T47D (cell line): ENCODE measurements at places on chromosomes 5 and 9.
A peak's percentile ranks its signal among the peaks of the same experiment; 100 is the strongest.

- DNase-seq = no peak
Measured at GRCh38 chr5:68891718-68892117, 202.1 kb upstream of the SLC30A5 start.

DNA sequence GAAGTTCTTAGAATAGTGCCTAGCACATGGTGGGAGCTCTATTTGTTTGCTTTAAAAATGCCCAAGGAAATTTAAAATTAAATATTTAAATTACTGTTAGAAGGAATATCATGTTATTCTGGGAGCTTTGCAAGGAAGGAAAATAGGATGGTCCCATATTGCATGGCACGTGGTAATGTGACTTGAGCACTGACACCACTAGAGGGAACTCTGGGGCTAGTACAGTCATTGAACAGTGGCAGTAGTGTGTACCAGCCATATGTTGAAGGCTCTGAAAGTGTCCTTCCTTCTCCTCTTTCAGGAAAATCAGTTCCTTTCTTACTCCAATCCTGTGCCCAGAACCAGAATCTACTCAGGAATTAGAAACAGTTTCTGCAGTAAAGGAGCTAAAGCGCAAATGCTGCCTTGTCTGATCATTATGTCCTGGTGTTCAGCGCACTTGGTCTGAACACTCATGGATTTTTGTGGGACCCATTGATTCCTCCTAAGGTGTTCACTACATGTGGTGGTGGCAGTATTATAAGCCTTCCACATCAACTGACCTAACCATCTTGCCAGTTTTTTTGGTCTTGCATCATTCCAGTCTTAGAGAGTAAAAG is 54.1 kb downstream of the GDA start:
- peak; percentile 64 for DNase-seq

GRCh38 chr5:94784536-94785505 is 166.4 kb downstream of the SLF1 start:
- DNase-seq = peak; percentile 19

DNA sequence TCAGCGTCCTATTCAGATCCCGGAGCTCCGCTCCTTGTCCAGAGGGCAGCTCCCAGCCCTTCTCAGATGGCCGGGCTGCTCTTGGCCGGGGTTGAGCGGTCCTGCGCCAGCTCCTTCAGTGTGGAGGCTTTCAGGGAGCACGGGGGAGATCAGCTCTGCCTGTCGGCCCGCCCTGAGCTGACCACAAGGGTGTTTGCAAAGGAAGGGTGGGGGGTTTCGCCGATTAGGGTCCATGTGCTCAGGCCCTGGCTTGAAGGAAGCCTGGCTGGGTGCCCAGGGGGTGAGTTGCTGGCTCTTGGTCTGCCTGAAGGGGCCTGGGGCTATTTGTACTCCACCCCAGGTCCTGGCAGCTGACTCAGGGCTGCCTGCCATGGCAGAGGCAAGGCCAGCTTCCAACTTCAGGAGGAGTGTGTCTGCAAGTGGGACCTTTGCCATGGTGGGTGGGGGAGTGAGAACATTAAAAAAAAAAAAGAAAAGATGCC is 250.1 kb upstream of the KLF4 start:
- no peak for DNase-seq

GRCh38 chr5:68304421-68305052 is 89.0 kb downstream of the PIK3R1 start:
- no peak for DNase-seq

- no peak for DNase-seq
Measured at GRCh38 chr5:160520609-160521391, 99.1 kb downstream of the PTTG1 start.

GRCh38 chr9:74041588-74041987 is 455.5 kb upstream of the RORB start:
- DNase-seq = no peak

DNA sequence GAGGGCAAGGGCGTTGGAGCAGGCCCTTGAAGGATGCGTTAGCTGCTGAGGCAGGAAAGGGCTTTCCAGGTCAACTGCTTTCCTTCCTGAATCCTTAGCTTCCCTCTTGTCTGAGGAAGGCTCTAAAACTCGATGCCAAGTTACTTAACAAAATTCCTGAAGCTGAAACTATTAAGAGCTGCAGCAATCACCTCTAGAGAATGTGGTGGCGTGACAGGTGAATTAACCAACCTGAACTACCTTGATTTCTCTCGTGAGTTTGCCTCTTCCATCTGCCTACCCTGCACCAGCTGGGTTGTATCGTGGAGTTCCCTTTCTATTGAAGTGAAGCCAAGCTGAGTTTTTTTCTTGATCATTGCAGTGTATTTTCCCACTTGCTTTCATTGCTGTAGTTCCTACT is 96.1 kb downstream of the PDE8B start:
- no peak for DNase-seq

GRCh38 chr5:67289763-67290521 is 93.3 kb upstream of the CD180 start:
- DNase-seq = no peak

DNA sequence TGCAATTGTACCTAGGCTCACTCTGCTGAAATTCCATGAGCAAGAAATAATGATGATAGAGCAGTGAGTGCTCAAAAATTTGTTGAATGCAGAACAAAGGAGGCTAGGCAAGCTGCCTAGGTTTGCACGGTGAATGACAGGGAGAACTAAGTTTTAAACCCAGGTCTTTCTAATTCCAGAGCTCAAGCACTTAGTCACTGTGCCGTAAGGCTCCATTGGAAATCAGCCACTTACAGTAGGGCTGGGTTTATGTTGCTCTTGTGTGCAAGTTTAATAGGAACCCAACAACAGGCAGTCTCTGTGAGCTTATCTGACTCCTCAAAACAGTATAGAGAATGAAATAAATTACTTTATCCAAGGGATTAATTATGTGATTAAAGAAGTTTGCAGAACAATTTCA is 147.0 kb downstream of the CSNK1G3 start:
- DNase-seq = no peak

- DNase-seq = no peak
Measured at GRCh38 chr5:4405614-4406219, 734.4 kb upstream of the ADAMTS16 start.

GRCh38 chr5:66882606-66883227 is 286.5 kb downstream of the MAST4 start:
- no peak for DNase-seq

- DNase-seq = no peak
Measured at GRCh38 chr5:74510476-74511075, 130.0 kb downstream of the ENC1 start.

GRCh38 chr5:145761254-145761653 is 73.9 kb downstream of the PRELID2 start:
- no peak for DNase-seq

GRCh38 chr9:122463828-122464632 is 13.7 kb downstream of the OR1J1 start:
- DNase-seq = no peak

- DNase-seq = no peak
Measured at GRCh38 chr5:145393426-145393825, 441.7 kb downstream of the PRELID2 start.

DNA sequence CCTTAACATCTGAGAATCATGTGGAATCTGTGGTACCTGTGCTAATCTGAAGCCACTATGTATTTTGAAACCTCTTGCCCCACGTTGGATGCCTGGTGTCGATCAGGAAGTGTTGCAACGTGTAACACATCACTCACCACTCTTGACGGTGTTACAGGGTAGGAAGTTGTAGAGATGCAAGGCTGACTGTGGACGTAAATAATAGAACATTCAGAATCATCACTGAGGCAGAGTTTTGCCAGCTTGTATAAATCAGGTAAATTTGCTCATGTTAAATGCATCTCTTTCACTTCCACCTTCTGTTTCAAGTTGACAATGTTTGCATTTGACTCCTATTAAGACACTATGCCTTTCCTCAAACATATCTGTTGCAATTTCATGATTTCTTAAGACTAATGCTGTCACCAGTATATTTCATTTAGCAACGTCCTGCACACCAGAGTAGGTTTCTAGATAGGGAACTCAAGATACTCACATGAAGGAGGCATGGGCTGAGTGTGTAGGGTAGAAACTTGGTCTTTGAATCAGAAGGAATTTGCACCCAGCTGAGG is 38.1 kb downstream of the BASP1 start:
- DNase-seq = no peak

DNA sequence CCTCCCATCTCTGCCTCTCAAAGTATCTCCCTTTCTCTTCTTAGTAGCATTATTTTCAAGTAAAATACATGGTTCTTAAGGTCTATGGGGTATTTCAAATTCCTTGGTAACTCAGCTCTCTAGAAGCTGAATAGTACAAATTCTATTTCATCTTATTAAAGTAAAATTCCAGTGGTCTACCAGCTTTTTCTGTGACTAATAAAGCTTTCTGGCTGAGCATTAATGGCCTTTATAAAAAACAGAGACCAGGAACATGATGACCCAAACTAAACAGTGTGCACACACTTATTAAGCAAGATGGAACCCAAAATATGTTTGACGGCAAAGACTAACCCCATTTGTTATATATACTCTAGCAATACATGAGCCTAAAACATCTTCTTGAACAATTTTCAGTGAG is 142.6 kb downstream of the OR2K2 start:
- no peak for DNase-seq

- no peak for DNase-seq
Measured at GRCh38 chr5:90440644-90441043, 31.1 kb upstream of the CETN3 start.

DNA sequence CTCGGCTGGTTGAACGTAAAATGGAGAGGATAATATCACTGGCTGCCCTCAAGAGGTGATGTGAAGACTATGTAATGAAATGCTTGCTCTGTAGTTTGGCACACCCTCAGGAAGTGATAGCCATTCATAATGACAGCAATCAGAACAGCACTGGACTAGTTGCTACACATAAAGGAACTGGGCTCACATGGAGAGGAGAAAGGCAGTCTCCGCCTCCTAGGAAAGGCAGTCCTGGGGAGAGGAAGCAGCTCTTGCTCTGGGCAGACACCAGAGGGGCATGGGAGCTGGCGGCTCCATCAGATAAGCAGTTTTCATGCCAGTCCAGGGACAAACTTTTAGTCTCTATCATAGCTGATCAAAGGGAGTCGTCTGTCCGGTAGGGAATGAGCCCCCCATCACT is 46.9 kb downstream of the ARHGEF37 start:
- DNase-seq = no peak

DNA sequence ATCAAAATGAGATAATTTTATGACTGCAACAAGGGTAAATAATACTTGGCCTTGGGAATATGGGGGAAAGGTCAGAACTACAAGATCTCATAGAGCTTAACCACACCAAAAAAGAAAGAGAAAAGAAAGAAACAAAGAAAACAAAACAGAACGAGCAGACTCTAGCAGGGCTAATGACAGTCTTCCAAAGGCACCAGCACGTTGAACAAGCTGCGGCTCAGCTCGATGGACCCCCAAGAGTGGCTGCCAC is 689 bp downstream of the AK3 start:
- DNase-seq = no peak

GRCh38 chr5:2320611-2321010 is 430.9 kb downstream of the IRX2 start:
- no peak for DNase-seq

- DNase-seq = no peak
Measured at GRCh38 chr5:180347702-180348101, 5.4 kb downstream of the GFPT2 start.

DNA sequence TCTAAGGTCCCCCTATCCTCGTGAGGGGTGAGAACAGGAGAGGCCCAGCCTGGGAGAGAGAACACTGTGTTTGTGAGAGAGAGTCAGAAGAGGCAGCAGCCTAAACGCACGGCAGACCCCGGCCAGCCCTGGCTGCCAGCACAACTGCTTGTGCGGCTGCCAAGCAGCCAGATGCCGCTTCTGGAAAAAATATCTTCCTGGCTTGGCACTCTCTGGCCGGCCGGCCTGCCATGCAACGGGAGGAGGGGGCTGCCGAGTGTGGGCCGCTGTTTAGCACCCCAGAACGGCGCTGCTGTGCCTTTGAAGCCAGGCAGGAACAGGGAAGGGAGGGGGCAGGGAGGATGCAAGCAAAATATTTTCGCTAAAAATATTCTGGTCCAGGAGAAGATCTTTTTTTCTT is 105.0 kb downstream of the FGF18 start:
- no peak for DNase-seq

- DNase-seq = no peak
Measured at GRCh38 chr5:33468775-33469435, 28.1 kb downstream of the TARS1 start.

DNA sequence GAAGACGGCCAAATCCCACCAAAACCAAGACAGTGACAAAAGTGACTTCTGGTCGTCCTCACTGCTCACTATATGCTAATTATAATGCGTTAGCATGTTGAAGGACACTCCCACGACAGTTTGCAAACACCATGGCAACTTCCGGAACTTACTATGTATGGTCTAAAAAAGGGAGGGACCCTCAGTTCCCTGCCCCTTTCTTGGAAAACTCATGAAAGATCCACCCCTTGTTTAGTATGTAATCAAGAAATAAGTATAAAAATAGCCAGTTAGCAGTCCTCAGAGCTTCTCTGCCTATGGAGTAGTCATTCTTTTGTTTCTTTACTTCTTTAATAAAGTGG is 9.5 kb downstream of the FCN2 start:
- DNase-seq = no peak

- no peak for DNase-seq
Measured at GRCh38 chr9:35714123-35714522, 17.9 kb downstream of the TLN1 start.

DNA sequence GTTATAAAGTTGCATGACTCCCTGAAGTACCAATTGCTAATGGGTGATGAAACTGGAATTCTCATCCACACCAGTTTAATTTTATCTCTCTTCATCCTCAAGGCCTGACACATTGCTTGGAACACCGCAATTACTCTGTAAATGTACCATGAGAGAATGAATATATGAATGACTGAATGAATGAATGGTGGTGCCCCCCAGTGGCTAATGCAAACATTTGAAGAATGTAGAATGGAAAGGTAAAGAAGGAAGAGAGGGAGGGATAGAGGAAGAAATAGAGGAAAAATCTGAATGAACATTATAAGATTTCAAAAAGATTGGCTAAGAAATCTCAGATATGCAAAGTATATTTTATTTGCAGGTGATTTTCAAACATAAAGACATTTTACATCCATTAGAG is 13.1 kb downstream of the PAPPA start:
- DNase-seq = no peak

DNA sequence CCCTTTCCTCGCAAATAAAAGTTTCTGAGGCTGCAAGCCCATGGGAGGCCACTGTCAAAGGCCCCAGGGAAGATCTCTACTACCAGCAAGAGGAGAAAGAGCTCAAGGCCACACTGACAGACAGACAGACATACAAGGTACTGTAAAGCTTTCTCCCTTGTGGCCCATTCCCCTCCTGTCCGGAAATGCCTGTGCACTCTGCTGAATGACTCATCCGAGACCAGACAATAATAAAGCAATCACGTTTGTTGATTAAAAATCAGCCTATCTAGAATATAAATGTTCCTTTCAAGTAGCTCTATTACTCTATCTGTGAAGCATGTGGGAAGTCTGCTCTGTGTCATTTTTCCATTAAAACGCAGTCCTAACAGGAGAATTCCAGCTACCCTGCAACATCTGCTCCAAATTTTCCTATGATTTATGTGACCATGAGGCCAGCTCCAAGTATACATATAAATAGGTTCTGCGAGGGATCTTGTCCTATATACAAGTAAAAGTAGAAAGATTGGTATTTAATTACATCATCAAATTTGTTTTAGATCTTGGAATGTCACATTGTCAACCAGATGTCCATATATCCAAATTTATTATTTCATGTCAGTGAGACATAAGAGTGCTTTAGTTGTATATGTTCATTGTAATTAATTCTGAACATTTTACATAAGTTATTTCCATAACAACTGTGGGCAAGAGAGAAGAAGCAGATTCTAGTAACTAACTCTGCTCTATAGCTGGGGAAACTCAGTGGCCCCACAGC is 34.7 kb upstream of the TGFBI start:
- no peak for DNase-seq
